ENCODE measurements at places on chromosomes 7 and 10.

GRCh38 chr7:85413718-85414117, 226.9 kb upstream of the SEMA3D start:
- DNase-seq, result no peak

DNA sequence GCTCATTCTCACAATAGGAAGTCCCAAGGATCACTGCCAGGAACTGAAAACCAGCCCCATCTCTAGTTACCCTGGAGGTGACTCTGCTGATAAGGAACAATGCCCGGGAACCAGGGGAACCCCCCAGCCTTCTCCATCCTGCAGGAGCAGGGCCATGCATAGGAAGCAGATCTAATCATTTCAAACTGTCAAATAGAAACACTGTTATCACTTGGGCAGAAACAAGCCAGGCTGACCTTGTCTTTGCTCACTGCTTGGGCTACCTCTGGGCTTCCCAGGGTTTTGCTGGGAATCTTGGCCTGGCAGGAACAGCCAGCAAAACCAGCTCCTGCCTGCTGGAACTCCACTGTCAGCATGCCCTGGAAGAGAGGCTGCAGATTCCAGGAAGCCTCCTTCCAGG, 114.1 kb downstream of the RNF216 start:
- DNase-seq, result no peak

- no peak for DNase-seq
These were observed 304.6 kb downstream of the TNS3 start for GRCh38 chr7:47277321-47277781.

- DNase-seq, result no peak
These were observed 12.1 kb downstream of the IL15RA start for GRCh38 chr10:5965266-5965665.

DNA sequence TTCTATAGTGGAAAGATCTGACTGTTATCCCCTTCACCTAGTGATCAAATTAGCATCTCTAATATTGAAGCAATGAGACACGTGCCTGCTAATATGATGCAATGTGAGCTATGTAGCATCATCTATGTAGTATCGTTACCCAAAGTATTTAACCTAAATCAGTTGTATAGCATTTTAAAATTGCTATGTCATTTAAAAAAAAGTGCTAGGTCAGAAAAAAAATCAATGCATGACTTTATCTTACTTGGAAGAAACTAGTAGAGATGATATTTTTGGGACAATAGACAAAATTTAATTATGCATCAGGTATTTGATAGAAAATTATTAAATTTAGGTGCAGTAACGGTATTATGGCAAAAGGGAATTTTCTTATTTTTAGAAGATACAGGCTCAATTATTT, 157.3 kb downstream of the CCDC71L start:
- no peak for DNase-seq

DNA sequence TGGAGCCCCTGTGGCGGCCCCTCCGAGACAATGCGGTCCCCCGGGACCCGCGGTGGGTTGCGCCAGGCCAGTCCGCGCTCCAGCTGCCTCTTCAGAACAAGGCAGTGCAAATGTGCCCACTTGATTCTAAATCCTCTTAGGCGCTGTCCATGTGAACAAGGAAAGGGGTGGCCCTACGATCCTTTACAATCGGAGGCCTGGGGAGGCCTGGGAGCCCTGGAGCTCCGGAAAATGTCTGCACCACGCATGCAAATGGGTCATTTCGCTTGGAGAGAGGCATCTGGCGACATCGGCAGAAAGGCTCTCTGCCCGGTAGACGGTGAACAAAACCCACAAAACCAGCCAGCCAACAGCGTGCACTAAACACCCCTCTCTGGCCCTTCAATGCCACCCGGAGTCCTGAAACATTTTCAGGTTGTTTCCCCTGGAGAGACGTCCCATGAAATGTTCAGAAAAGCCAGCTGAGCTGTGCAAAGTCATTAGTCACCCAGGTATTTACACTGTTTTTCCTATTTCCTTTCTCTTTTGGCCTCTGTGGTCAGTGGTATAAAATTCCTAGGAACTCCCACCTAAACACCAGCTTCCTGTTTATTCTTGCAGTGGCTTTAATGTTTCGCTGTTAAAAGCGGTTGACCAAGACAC, 102.8 kb upstream of the ZNF438 start:
- no peak for DNase-seq

DNA sequence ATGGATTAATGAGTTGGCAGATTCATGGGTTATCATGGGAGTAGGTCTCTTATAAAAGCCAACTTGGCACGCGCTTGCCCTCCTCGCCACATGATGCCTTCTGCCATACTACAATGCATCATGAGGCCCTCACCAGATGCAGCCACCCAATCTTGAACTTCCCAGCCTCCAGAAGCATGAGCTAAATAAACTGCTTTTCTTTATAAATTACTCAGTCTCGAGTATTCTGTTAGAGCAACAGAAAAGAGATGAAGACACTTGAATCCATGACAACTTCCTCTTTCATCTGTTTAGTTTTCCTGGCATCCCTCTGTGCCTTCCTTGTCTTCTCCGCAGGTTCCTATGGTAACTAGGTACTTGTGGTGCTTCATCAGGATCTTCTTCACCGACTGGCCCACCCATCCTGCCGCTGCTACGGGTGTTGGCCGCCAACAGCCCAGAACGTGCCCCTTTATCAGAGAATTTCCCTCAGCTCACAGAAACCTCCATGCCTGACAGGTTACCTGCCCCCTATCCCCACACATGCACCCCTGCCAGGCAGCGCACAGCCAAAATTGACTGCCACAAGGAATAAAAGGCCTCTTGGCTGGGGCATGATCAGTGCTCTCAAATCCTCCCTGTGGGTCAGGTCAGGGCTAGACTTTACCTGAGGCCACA, 28.0 kb upstream of the PPIF start:
- DNase-seq, result no peak

DNA sequence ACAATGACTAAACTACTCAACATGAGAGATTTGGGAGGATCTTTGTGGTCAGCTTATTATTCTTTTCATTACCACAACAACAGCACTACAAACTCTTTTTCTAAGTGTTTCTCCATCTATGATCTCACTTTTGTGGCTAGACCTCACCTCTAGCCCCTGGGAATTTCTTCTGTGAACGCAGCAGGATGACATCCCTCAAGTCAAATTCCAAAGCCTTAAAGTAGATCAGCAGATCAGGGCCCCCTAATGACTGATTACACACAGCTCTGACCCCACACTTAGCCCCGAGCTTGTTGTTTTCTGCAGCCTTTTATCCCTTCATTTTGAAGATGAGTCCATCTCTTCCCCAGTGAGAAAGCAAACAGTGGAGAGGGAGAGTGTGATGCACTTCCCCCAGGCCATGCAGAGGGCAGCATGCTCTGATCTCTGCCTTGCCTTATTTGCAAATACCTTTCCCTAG, 27.3 kb downstream of the TFAM start:
- no peak for DNase-seq

- no peak for DNase-seq
These were observed 143.6 kb upstream of the NFE2L3 start for GRCh38 chr7:26008428-26008827.

DNA sequence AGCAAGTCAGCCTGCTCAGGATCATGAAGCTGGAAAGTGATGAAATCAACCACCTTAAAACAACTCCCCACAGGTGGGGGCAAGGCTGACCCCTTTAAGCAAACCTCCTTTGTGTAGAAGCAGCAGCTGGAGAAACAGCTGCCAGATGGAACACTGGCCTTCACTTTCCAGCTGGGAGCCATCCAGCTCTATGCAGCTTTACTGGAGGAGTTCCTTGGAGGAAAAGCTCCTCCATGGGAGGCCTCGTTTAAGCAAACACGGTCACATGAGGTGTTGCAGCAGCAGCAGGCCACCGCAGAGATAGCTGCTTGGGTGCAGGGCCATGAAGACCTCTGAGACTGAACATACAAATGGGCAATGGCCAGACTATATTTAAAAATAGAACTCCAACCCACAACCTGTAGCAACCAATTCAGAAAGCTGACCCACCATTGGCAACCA, 13.0 kb upstream of the DLG5 start:
- no peak for DNase-seq

GRCh38 chr7:135789431-135789830, 40.8 kb upstream of the FAM180A start:
- DNase-seq, result no peak

GRCh38 chr7:157412021-157412443, 75.2 kb downstream of the DNAJB6 start:
- no peak for DNase-seq

- DNase-seq, result no peak
These were observed 48.9 kb upstream of the IGFBP3 start for GRCh38 chr7:45969940-45970339.

- no peak for DNase-seq
These were observed 122.3 kb downstream of the IMMP2L start for GRCh38 chr7:111439977-111440376.

DNA sequence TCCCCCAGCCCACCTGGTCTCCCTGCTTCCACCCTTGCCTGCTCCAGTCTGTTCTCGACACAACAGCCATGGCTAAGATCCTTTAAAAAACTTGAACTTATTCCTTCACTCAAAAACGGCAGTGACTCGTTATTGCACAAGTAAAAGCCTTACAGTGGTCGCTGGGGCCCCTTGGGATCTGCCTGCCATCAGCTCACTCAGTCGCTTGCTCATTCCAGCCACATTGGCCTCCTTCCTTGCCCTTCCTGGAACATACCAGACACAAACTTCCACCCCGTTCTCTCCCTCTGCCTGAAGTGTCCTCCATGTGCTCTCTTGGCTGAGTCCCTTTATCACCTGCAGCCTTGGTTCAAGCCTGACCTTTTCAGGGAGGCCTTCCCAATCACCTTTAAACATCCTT, 4.7 kb downstream of the CCNY start:
- no peak for DNase-seq

DNA sequence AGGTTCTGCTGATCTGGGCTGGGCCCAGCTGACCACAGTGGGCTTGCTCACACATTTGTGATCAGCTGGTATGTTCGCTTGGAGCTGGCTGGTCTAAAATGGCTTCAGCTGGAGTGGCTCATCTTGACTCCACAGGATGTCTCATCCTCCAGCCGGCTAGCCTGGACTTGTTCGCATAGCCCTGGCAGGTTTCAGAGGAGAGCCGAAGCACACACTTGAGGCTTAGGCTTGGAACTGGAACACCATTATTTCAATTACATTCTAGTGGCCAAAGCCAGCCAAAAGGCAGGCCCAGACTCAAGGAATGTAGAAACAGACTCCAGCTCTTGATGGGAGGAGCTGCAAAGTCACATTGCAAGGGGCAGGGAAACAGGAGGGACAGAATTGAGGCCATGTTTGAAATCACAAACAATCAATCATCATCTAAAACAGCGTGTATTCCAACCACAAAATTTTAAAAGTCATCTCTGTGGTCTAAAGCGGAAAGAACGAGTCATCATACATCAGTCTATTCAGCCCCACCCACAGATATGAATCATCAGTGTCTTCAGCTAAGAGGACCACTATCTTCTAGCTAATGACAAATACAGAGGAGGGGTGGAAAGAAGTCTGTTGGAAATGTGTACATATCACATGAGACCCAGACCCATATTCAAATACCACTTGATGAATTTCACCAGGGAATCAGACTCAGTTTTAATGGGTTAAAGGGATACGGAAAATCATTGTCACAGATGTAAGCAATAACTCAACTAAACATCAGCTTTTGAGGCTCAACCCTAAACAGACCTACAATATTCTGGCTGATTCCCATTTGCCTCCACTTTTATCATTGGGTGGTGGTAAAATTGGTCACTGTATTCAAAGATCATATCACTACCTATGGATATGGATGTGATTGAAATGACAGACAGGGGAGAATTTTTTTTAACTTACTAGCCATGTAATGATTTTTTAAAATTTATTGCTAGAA, 139.0 kb upstream of the MKLN1 start:
- peak; percentile 31 for DNase-seq

- no peak for DNase-seq
These were observed 64.5 kb downstream of the DNMBP start for GRCh38 chr10:99945263-99945662.

DNA sequence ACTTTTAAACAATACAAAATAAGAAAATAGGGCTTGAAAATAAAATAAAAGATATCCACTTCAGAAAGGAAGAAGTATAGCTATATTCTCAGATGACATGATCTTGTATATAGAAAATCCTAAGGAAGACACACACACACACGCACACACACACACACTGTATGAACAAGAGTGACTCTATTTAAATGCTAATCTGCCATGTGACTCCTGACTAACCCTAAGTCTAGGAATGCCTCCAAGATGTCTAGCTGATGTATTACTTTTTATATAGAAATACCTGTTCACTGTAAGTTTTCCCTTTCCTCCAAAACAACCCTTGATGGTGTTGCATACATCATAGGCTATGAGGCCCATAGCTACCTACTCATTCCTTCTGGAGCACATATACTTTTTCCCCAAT, 173.1 kb upstream of the LRRTM3 start:
- no peak for DNase-seq

GRCh38 chr7:43619213-43620012, 36.5 kb downstream of the STK17A start:
- no peak for DNase-seq

DNA sequence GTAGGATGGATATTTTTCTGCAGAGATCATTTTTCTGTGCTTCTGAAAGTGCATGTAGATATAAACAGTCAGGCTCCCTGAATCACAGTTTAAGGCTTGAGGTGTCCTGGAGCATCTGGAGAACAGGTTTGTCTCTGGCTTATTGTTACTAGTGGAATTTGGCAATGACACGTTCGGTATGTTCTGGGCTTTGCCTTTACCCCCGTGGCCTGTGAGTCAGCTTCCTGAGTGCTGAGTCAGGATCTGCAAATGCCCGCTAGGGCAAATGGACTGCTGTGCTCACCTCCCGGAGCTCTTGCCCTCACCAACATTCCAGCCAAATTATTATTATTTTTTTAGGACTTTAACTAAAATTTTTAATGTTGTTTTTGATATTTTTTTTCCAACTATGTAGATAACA, 192.5 kb upstream of the PRSS1 start:
- no peak for DNase-seq
